NCI-H2081 treated with DMSO at 0.1 percent for 48 hours (cell line): ENCODE measurements at places on chromosomes 6 and 20.

- no peak for DNase-seq
Observed at GRCh38 chr6:89830170-89830809, 610 bp downstream of the CASP8AP2 start.

DNA sequence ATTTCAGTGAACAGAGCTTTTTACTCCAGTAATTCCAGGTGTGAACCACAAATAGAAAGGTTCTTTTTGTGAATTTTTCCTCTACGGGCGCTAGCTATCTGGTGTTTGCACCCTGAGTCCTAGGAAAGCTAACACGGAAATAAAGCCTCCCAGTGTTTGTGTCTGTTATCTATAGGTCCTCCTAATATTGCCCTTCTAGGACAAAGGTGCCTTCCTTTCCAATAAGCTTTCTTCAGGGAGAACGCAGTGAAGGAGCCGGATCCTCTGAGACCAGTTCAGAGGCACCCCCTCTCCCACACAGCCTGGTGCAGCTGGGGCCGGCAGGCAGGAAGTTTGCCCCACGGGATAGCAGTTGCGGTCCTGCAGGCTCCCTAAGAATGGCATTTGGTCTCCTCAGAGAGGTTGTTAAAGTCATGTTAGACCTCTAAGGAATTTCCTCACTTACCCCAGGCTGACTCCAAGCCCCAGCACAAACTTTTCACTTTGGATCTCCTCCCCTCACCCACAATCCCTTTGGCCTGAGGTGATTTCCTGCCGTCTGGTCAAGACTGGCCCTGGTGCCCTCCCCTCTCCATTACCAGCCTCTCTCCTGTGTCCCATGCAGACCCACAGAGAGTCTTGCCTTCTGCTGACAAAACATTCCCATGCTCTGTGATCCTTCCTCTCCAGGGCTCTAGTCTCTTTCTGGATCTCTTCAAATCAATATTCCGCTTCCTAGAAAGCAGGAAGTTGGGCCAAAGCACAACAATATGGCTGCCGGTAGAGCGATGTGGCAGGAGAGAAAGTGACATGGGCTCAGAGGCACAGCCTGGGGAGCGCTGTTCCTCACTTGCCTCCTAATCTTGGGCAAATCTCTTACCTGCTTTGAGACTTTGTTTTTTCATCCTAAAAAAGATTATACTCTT lies 126.0 kb downstream of the MOXD1 start:
- no peak for DNase-seq

DNA sequence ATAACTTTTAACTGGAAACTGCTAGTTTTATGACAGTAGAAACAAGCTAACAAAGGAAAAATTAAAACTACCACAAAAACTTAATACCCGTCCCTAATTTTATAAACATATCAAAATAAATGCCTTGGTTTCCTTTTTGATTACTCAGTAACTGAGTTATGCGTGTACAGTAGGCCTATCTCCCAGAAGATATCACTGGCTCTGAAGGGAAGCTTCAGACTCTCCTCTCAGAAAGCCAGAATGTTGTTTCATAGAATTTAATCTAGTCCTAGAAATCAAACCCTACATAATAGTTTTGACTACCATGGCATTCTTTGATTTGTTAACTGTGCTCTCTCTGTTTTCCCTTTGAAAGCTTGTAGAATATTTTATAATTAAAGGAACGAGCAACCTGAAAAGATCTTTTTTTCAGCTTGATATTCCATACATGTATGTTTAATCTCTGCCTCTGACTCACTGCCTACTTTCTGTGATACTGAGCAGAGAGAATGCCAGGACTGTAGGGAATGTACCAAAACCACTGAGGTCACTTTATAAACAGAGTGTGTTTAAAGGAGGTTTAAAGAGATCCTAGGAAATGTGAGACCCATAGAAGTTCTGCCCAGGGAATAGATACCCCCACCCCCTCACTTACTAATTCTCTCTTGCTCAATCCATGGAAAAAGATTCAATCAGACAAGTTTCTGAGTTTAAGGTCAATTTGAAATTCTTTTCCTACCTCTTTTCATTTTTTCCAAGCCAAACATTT lies 311.5 kb downstream of the HDGFL1 start:
- DNase-seq: no peak

GRCh38 chr20:47875297-47876025 lies 90.2 kb upstream of the SULF2 start:
- no peak for DNase-seq

DNA sequence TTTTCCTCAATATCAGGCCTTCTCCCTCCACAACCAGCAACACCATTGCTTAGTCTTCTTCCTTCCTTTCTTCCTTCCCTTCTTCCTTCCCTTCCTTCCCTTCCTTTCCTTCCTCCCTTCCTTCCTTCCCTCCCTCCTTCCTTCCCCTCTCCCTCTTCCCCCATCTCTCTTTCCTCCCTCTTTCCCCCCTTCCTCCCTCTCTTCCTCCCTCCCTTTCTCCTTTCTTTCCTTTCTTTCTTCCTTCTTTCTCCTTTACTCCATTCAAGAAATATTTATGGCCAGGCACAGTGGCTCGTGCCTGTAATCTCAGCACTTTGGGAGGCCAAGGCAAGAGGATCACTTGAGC lies 66.4 kb upstream of the SIRPA start:
- DNase-seq: no peak

GRCh38 chr6:67615796-67616195 lies 1019.3 kb upstream of the ADGRB3 start:
- no peak for DNase-seq

DNA sequence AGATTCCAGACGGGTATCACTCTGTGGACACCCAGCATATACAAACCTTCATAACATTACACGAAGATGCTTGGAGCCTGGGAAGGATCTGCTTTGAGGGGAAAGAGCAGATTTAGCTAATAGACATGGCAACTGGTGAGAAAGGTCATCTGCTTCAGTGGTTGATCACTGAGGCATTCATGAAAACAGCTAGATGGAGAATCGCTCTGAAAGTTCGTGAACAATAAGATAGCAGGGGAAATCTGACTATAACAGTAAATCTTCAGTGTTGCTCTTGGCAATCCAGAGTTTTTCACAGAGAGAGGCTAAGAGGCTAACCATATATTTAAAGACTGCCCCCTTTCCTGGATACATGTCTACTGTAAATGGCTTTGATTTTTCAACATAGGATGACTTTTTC lies 245.3 kb downstream of the FARS2 start:
- no peak for DNase-seq

DNA sequence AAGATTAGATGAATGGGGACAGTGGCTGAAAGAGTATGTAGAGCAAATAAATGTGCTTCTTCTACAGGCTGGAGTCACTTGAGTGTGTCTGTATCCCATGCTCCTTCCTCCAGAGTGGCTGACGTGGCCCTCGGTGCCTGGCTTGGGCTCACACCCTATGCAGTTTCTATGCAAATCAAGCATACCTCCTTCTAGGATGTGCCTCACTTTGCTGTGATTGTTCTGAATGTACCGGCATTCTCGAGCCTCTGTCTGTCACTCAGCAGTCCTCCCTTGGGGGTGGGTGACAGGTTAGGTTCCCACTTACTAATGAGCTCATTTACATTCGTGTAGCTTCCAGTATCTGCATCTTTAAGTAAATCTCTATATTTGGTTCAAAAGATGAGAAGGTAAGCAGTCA lies 55.1 kb upstream of the HDDC2 start:
- no peak for DNase-seq

GRCh38 chr6:85675030-85675819 lies 32.5 kb upstream of the SYNCRIP start:
- no peak for DNase-seq

- DNase-seq: no peak
Observed at GRCh38 chr6:78995946-78996345, 82.1 kb downstream of the PHIP start.

GRCh38 chr20:4794846-4795245 lies 73.1 kb downstream of the PRND start:
- DNase-seq: no peak

GRCh38 chr6:56021943-56022342 lies 146.6 kb upstream of the BMP5 start:
- no peak for DNase-seq

DNA sequence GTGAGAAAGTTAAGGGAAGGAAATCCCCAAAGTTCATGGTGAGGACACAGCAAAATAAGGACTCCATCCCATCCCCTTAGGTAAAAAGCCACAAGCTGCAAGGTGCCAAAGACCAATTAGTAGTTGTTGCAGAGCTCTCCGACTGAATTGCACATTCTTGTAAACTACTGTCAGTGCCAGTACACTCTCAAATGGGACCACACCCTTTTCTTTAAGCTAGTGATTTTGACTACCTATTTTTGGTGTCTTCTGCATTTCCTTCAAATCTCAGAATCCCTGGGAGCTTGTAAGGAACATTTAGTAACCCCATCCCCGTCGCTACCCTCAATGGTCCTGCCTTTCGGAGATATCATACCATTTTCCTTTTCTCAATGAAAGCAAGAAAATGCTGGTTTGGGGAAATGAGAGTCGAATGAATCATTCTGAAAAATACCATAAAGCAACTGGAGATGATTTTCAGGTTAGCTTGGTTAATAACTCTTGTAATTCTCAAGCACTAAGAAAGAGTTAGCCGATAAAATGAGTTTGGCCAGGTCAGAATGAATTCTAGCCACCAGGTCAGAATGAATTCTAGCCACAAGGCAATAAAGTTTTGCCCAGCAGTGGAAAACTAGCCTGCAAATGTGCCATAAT lies 5.2 kb upstream of the HMGN3 start:
- no peak for DNase-seq
